ENCODE measurements at places on chromosomes 2 and 18. TPM values are rescaled to one million over a fixed set of nuclear protein-coding genes. Genes with fewer than 3 reads are reported as not detected.

DNA sequence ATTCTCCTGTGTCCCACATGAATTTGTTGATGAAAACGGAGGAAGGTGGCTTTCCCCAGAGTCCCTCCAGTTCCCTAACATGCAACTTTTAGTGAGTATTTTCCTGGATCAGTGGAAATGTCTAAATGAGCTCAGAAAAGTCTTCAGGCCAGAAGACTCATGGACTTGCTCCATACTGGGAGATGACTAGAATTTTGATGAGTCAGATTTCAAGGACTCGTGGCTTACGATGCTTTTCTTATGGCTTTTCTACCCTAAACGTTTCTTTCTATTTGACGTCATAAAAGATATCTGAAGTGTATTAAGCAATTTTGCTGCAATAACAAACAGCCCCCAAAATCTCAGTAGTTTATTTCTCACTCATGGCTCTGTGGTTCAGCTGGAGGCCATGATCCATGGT, 397.6 kb downstream of the FBXO15 start:
- no peak for DNase-seq

GRCh38 chr2:176157499-176158185, 535 bp downstream of the HOXD3 start:
- DNase-seq = no peak

GRCh38 chr18:21593540-21594257, 6.8 kb downstream of the ESCO1 start:
- DNase-seq = no peak

CHST9 gene
- 1.5 TPM for total RNA-seq

DSG4 gene
- not detected for total RNA-seq
